HCT116 (cell line): ENCODE measurements at places on chromosomes 1 and 21.

GRCh38 chr21:45259206-45259840 is 28.4 kb downstream of the POFUT2 start:
- DNase-seq = no peak
- H3K4me1 ChIP-seq = peaks cover 9% of the 10 kb centered on the region
- no peak overlapping the region for H3K4me3 ChIP-seq
- H3K27ac ChIP-seq = no peak overlapping the region
- peaks cover 4% of the 10 kb centered on the region; the same call in 1 of the 2 replicates for H3K36me3 ChIP-seq

- no peak for DNase-seq
- H3K4me3 ChIP-seq = no peak overlapping the region
- H3K36me3 ChIP-seq = no peaks in the 10 kb centered on the region
- peaks cover 45% of the 10 kb centered on the region for H3K4me1 ChIP-seq
Measured at GRCh38 chr1:47559944-47560695, 122.3 kb downstream of the FOXD2 start.

DNA sequence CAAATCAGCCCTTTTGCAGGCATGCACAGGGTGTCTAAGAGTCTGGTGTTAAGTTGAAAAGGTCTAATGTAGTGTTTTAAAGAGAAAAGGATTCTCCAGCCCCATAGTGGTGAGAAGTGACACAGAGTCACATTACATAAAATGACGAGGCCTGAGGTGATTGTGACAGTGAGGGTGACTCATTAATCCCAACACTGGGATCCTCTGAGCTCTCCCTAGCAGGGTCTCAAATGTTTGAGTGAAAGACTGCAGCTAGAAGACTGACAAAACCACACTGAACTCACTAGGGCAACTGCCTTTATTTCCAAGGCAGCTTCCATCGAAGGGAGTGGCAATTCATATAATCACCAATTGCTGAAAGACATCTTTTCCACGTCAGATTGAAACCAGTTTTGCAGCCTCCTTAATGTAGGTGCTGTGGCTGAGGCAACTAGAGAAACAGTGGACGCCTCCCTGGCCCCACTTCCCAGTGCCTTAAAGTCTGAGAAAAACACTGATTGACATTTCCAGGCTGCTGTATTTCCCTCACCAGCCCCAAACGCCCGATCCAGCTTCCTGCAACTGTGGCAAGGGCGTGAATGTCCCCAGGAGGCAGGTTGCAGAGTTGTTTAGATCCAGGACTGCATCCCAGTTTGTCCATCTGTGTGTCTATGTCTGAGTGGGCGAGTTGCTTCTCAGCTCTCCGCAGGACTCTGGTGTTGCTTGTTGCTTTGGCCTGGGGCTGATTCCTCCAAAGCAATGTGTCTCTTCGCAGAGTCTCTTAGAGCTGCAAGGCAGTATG is 81.4 kb downstream of the RUNX1 start:
- no peaks in the 10 kb centered on the region for H3K27me3 ChIP-seq
- H3K4me3 ChIP-seq = no peak overlapping the region
- H3K27ac ChIP-seq = no peak overlapping the region
- H3K4me1 ChIP-seq = no peaks in the 10 kb centered on the region

DNA sequence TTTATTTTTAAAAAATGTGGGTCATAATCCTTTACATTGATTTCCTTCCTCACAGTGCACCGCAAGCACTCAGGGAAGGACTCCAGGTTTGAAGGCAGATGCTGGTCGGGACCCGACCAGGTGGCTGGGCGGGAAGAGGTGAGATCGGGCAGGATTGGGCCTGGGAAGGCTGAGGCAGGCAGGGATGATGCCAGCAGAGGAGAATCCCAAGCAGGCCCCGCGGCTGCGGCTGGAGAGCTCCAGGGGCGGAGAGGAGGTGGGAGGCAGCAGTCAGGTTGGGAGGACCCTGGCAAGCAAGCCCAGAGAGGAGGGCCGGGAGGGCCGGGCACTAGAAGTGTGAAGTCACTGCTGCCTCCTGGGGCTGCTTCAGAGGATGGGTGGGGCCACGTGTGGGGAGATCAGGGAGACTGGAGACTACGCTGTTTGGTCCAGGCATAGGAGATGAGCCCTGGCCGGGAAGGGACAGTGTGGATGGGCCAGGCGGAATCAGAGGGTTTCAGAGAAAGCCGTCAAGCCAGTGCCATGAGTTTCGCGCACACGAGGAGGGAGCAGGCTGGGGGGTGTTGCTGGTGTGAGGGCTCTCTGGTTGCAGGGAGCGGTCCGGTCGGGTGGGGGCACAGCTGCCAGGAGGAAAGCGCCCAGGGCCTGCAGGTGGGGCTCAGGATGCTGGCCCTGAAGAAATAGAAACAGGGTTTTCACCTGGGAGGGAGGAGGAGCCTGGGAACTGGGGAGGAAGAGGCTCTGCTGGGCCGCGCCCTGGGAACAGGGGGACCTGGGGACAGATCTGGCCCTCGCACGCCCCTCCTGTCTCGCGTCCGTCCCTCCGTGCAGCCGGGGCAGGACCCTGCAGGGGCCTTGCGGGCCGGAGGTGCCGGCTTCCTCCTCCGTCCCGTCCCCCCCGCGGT is 888 bp upstream of the COL18A1 start:
- no peaks in the 10 kb centered on the region for H3K27me3 ChIP-seq
- H3K4me1 ChIP-seq = peaks cover 18% of the 10 kb centered on the region
- H3K36me3 ChIP-seq = no peaks in the 10 kb centered on the region
- no peak overlapping the region for H3K4me3 ChIP-seq

GRCh38 chr21:14486869-14487268 is 59.2 kb downstream of the SAMSN1 start:
- H3K4me3 ChIP-seq = no peak overlapping the region
- no peak for DNase-seq
- no peaks in the 10 kb centered on the region for H3K36me3 ChIP-seq
- no peaks in the 10 kb centered on the region for H3K4me1 ChIP-seq

- no peak for DNase-seq
- H3K27ac ChIP-seq = no peak overlapping the region
- no peaks in the 10 kb centered on the region for H3K4me1 ChIP-seq
- no peaks in the 10 kb centered on the region for H3K36me3 ChIP-seq
- no peaks in the 10 kb centered on the region for H3K27me3 ChIP-seq
Measured at GRCh38 chr1:13662493-13662892, 37.5 kb upstream of the PRDM2 start.

DNA sequence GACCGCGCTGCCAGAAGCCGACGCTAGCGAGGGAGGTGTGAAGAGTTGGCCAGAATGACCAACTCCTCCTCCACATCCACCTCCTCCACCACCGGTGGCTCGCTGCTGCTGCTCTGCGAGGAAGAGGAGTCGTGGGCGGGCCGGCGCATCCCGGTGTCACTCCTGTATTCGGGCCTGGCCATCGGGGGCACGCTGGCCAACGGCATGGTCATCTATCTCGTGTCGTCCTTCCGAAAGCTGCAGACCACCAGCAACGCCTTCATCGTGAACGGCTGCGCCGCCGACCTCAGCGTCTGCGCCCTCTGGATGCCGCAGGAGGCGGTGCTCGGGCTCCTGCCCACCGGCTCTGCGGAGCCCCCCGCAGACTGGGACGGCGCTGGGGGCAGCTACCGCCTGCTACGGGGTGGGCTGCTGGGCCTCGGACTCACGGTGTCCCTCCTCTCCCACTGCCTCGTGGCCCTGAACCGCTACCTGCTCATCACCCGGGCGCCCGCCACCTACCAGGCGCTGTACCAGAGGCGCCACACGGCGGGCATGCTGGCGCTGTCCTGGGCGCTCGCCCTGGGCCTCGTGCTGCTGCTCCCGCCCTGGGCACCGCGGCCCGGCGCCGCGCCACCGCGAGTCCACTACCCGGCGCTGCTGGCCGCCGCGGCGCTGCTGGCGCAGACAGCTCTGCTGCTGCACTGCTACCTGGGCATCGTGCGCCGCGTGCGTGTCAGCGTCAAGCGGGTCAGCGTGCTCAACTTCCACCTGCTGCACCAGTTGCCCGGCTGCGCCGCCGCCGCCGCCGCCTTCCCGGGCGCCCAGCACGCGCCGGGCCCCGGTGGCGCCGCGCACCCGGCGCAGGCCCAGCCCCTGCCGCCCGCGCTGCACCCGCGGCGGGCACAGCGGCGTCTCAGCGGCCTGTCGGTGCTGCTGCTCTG is 1.2 kb downstream of the GPR88 start:
- no peaks in the 10 kb centered on the region for H3K4me1 ChIP-seq
- DNase-seq = no peak
- no peak overlapping the region for H3K4me3 ChIP-seq
- no peak overlapping the region for H3K27ac ChIP-seq
- no peaks in the 10 kb centered on the region for H3K36me3 ChIP-seq
- peaks cover 15% of the 10 kb centered on the region; the same call in 1 of the 2 replicates for H3K27me3 ChIP-seq

DNA sequence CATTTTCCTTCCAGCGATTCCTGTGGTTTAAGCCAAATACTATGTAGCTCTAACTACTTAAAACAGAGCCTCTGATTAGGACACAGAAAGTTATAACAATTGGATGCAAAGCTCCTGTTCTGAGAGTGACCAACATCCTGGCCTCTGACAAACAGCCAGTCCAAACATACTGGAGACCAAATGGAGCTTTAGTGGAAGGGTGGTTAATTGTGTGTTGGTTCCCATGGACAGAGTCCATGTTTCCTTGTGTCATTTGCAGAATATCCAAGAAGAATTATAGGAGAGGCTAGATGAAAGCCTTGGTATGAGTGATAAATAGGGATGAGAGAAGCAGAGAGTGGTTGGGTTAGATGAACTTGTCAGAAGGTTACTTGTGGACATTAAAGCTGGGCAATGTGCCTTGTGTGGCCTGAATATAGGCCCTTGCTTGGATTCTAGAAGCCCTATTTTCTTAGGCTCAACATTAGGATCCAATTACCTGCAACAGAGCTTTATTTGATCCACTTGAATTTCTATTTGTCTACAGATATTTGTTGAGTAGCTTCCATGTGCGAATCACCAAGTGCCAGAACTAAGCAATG is 180.5 kb upstream of the GORAB start:
- H3K27me3 ChIP-seq = no peaks in the 10 kb centered on the region
- H3K27ac ChIP-seq = no peak overlapping the region
- no peak for DNase-seq
- no peaks in the 10 kb centered on the region for H3K36me3 ChIP-seq
- no peaks in the 10 kb centered on the region for H3K4me1 ChIP-seq

- H3K4me1 ChIP-seq = no peaks in the 10 kb centered on the region
- no peak overlapping the region for H3K27ac ChIP-seq
- H3K27me3 ChIP-seq = no peaks in the 10 kb centered on the region
- no peak overlapping the region for H3K4me3 ChIP-seq
Measured at GRCh38 chr1:46087891-46088290, 44.5 kb downstream of the PIK3R3 start.

DNA sequence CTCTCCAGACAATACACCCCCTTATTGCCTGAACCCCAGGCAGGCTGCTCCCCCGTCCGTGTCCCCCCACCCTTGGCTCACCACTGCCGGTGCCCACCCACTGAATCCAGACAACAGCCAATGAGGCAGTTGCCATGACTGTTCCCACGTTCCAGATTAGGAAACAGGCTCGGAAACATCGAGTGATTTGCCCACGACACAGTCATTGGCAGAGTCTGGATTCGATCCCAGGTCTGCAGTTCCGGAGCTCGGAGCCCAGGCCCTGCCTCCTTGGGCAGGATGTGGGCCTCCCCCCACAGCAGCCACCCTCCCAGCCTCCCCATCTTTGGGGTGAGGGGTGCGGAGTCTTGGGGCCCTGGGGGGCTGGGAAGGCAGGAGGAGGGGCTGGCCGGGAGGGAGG is 20.3 kb upstream of the CLSTN1 start:
- no peaks in the 10 kb centered on the region for H3K27me3 ChIP-seq
- H3K4me1 ChIP-seq = no peaks in the 10 kb centered on the region
- no peak overlapping the region for H3K4me3 ChIP-seq
- H3K27ac ChIP-seq = no peak overlapping the region
- no peaks in the 10 kb centered on the region for H3K36me3 ChIP-seq
- DNase-seq = no peak

GRCh38 chr1:61082311-61083012 is at the start of gene NFIA:
Gene NFIA (plus strand): TSS chr1:61082561.
- no peaks in the 10 kb centered on the region for H3K27me3 ChIP-seq
- DNase-seq = peak; percentile 49
- no peaks in the 10 kb centered on the region for H3K36me3 ChIP-seq
- peak within 1 kb of the TSS; percentile 67 for H3K4me3 ChIP-seq
- H3K4me1 ChIP-seq = peaks cover 50% of the 10 kb centered on the region
